Liver (tissue), 10 donors: ENCODE measurements at places on chromosomes 7 and 10. TPM values are rescaled to one million over a fixed set of nuclear protein-coding genes. Genes with fewer than 3 reads are reported as not detected.

SFXN2 gene
- 18.1 TPM for total RNA-seq

PIK3AP1 gene
- total RNA-seq: 43.0 TPM

ZDHHC4 gene
- total RNA-seq: 32.1 TPM

GRCh38 chr10:120646159-120646732 is 189.2 kb downstream of the PLPP4 start:
- H3K27ac ChIP-seq: no peak overlapping the region
- H3K27me3 ChIP-seq: no peaks in the 10 kb centered on the region
- no peaks in the 10 kb centered on the region for H3K4me1 ChIP-seq
- no peak overlapping the region for H3K4me3 ChIP-seq
- no peak for DNase-seq
- H3K36me3 ChIP-seq: no peaks in the 10 kb centered on the region

- no peak for DNase-seq
- H3K27ac ChIP-seq: no peak overlapping the region
- H3K36me3 ChIP-seq: no peaks in the 10 kb centered on the region
- H3K27me3 ChIP-seq: no peaks in the 10 kb centered on the region
- H3K4me1 ChIP-seq: no peaks in the 10 kb centered on the region
Measured at GRCh38 chr7:38242814-38243213, 30.6 kb downstream of the TARP start.

DNA sequence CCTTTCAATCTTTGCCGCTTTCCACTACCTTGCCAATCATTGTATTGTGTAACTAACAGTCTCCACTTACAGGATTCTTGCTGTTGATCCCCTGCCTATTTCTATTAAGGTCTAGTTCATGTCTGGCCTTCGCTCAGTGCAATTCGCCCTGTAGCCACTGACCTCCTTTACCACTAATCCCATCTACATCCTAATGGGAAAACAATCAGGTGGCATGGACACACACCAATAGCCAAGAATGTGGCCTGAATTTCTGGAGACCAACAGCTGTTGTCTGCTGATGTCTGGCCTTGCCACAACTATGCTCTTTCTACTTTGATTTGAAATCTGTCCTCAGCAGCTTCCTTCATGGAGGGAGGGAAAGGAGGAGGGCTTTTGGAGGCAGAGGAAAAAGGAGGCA is 546.2 kb downstream of the SORCS3 start:
- no peaks in the 10 kb centered on the region for H3K4me1 ChIP-seq
- H3K36me3 ChIP-seq: no peaks in the 10 kb centered on the region
- H3K27ac ChIP-seq: no peak overlapping the region
- H3K4me3 ChIP-seq: no peak overlapping the region
